CD4-positive, alpha-beta T cell treated with Interleukin-12 subunit alpha and Interleukin-12 subunit beta, for 1 hour (primary cell): ENCODE measurements at places on chromosomes 16 and 17.

- no peak for DNase-seq
Measured at GRCh38 chr16:85562093-85562786, 50.9 kb upstream of the GSE1 start.

- no peak for DNase-seq
Measured at GRCh38 chr17:79182176-79183042, 107.8 kb downstream of the ENGASE start.

GRCh38 chr17:38417210-38417951, 10.9 kb upstream of the ARHGAP23 start:
- DNase-seq: no peak

DNA sequence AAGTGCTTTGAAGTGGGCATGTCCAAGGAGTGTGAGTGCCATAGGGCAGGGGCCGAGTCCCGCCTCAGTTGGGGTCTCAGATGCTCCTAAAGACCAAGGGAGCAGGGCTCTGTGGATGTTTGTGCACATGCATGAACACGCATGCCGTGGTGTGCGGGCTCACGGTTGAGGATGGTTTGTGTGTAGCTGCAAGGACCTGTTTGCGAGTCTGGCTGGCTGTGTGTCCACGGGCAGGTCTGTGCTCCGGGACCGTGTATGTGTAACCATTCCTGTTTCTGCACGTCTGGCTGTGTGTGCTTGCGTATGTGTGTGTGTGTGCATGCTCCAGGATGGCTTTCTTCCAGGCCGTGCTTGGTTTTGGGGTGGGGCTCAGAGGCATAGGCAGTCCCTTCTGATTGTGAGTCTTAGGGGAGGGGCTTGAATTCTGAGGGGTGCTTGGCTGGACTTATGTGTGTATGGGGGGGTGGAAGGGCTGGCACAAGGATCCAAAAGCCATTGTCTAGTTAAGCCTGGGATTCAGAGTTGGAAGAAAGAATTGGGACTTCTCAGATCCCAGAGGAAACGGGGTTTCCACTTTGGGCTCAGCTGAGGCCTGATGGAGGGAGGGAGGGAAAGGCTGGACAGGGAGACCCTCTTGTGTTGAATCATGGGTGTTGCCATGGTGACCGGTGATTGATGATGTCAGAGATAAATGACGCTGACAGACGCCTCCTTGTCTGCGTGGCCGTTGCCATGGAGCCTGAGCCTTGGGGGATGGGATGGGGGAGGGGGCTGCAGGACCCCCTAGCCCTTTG, 14.4 kb downstream of the GJD3 start:
- DNase-seq: peak; percentile 19

DNA sequence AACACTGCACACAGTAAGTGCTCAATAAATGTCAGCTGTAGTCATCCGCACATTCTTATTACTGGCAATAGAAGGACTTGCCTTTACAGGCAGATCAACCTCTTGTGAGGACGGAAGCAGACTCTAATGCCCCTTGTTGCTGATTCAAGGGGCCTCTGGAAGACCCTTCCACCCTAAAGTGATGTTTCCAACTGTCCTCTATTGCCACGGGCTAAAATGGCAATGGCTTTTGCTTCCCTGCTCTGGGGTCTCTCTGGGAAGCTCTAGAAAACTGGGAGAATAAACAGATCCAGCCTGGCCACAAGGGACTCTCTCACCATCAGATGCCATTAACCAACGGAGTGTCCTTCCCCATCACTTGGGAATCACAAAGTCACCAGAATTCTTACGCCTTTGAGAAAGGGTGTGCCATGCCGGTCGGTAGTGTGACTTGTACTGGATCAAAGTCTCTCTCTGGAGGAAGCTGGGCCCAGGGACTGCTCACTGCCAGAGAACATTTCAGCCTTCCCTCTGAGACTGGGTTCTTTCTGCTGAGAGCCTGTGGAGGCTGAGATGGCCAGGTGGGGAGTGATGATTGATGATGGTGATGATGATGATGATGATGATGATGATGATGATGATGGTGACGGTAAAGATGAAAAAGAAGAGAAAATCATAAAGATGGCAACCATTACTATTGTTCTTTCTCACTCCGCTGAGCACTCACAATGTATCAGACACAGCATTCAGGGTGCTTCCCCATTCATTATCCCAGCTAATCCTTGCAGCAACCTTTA, 146.8 kb downstream of the CYLD start:
- DNase-seq: no peak

DNA sequence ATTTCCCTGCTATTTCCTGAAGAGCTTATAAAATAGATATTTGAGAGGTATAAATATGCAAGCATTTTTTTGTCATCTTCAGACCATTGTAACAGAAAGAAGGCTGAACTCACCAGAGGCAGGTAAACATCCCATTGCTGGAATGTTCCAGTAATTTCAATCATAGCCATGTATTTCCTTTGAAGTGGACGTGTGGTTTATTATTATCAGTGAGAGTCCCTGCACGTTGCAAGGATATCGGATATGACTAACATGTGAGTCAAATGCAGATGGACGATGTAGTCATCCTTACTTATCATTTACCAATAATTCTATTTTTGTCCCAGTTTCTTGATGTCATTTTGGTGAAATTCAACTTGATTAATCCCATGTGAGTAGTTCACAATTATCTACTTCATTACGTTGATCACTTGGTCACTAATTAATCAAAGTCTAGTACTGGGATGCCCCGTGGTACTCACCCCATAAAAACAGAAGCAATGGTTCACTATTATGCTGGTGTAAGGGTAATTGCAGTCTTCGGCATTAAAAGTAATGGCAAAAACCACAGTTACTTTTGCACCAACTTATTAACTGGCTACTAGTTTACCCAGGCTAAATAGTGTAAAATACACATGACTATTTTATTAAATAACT, 89.5 kb downstream of the VAT1L start:
- DNase-seq: no peak

DNA sequence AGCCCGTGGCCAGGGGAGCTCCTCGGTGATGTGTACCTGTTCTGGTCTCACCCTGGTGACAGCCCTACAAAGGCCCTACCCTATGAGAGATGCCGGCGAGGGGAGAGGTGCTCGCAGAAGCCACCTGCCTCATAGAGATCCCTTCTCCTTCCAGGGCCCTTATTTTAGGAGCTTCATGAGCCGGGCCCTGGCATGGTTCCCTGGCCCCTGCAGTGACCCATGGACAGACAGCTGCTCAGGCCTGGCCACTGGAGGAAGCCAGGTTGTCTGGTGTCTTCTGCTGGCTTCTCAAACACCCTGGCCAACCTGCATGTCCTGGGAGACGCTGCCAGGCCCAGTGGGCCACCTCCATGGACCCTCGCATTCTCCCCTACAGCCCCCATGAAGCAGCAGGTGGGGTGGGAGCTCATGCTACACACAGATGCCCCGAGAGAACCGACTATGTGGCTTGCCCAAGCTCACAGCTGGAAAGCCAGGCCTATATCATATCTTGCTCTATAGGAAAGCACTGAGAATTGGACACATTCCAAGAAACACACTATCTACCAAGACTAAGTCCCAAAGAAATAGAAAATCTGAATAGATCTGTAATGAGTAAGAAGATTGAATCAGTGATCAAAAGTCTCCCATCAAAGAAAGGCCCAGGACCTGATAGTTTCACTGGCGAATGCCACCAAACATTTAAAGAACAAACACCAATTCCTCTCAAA, 7.2 kb upstream of the AATK start:
- no peak for DNase-seq

GRCh38 chr17:81095383-81095762, 60.4 kb downstream of the BAIAP2 start:
- peak; percentile 24 for DNase-seq

DNA sequence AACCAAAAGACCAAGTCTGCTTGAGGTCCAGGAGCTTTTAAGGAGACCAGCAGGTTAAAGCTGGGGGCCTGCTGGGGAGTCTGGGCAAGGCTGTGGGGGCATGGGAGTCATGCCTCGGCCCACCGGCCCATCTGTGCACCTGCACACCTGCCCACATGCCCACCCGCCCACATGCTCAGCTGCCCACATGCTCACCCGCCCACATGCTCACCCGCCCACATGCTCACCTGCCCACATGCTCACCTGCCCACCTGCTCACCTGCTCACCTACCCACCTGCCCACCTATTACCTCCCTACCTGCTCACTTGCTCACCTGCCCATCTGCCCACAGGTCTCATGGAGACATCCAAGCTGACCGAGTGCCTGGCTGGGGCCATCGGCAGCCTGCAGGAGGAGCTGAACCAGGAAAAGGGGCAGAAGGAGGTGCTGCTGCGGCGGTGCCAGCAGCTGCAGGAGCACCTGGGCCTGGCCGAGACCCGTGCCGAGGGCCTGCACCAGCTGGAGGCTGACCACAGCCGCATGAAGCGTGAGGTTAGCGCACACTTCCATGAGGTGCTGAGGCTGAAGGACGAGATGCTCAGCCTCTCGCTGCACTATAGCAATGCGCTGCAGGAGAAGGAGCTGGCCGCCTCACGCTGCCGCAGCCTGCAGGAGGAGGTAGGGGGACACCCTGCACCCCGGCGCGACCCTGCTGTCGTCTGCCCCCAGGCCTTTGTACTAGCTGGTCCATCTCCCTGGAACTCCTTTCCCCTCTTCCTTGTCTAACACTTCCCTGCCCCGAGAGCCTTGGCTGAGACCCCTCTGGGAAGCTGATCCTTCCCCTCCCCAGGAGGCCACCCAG, 14.0 kb downstream of the CARD14 start:
- DNase-seq: no peak

GRCh38 chr17:81054308-81054707, 19.4 kb downstream of the BAIAP2 start:
- no peak for DNase-seq

DNA sequence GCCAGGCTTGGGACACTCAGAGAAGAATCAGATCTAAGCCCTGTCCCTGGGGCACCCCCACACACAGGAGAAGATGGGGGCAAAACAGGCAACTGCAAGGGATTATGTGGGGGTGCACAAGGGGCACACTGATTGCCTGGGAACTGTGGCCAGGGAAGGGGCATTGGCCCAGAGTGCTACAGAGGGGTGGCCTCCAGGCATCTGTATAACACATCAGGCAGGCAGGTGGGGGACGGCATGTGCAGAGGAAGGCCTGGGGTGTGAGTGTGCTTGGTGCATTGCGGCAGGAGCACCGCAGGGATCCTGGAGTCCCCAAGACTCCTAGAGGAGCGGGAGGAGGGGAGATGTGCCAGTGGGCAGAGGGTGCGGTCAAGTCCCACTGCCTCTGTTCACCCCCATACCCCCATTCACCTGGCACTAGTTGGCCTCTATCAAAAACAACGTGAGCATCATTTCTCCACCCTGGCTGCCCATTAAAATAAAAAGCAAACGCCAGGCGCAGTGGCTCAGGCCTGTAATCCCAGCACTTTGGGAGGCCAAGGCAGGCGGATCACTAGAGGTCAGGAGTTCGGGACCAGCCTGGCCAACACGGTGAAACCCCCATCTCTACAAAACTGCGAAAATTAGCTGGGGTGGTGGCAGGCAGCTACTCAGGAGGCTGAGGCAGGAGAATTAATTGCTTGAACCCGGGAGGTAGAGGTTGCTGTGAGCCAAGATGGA, 41.5 kb downstream of the C16orf82 start:
- DNase-seq: no peak

DNA sequence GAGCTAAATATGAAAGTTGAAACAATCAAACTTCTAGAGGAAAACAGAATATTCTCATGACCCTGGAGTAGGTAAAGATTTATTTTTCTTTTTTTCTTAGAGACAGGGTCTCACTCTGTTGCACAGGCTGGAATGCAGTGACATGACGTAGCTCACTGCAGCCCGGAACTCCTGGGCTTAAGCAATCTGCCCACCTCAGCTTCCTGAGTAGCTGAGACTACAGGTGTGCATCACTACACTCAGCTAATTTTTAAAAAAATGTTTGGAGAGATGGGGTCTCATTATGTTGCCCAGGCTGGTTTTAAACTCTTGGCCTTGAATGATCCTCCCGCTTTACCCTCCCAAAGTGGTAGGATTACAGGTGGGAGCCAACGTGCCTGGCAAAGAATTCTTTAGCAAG, 15.5 kb downstream of the IKZF3 start:
- no peak for DNase-seq

GRCh38 chr16:22161999-22162655, at the start of gene SDR42E2:
TSS of gene SDR42E2 (plus strand) at chr16:22162506. CDS start at chr16:22165583, 3,077 bp downstream.
- DNase-seq: peak; percentile 48

- DNase-seq: no peak
Measured at GRCh38 chr16:373848-374615, 3.7 kb upstream of the MRPL28 start.

- no peak for DNase-seq
Measured at GRCh38 chr17:3543453-3543852, 14.2 kb downstream of the TRPV3 start.

- no peak for DNase-seq
Measured at GRCh38 chr17:4632581-4632920, 8.9 kb downstream of the ALOX15 start.

- no peak for DNase-seq
Measured at GRCh38 chr16:89095491-89095951, 1.9 kb downstream of the ACSF3 start.

GRCh38 chr16:53925526-53925925, 221.6 kb downstream of the FTO start:
- DNase-seq: no peak

GRCh38 chr17:83203073-83203471, 123.7 kb downstream of the METRNL start:
- no peak for DNase-seq

DNA sequence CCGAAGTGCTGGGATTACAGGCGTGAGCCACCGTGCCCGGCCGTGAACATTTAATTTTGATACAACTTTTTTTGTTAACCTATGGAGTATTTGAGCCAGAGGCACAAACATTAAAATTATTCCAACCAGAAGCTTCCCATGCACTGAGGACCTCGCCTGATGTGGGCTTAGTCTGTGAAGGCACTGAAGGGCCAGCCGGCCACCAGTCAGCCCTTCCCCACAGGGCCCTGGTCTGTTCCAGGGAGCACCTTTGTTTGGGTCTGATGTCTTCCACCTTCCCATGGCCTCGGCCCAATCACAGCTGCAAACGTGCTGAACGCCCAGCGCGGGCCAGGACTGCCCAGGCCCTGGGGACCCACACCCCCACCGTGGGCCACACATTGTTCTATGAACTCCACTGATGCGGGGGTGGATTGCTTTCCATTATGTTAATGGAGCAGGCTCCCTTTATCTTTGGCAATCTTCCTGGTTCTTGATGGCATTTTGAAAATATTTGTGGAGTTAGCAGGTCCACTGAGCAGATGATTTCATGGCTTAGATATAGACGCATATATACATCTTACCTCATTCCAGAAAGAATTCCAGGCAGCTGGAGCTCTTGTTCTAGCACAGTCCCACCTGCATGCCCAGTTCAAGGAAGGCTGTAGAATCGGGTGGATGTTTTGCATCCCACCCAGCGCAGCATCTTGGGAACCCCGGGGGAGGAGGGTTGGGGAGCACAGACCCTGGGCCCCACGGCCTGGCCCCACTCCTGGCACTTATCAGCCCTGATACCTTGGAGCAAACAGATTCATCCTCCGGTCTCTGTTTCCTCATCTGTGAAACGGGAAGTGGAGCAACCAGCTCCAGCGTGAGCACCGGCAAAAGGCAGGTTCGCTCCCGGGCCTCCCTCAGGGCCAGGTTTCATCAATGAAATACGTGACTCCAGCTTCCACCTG, 14.5 kb downstream of the SPIRE2 start:
- DNase-seq: no peak

DNA sequence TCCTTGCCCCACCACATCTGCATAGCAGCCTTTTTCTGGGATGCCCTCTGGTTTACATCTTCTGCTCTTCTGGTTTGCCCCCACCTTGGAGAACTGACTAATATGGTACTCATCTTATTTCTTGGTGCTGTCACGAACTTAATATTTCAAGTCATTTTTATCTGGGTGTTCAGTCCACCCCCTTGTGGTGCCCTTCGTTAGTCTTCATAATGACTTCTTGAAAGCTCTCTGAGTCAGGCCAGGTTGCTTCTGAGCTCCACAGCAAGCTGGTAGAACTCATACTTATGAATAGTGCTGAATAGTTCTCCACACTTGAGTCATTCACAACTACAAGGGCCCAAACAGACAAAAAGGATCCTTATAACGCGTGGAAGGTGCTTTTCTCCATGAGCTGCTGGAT, 35.8 kb upstream of the TEKT3 start:
- no peak for DNase-seq
